Ecto neural progenitor cell (in vitro differentiated cells): ENCODE measurements at places on chromosomes 5 and 9.
A peak's percentile ranks its signal among the peaks of the same experiment; 100 is the strongest.

DNA sequence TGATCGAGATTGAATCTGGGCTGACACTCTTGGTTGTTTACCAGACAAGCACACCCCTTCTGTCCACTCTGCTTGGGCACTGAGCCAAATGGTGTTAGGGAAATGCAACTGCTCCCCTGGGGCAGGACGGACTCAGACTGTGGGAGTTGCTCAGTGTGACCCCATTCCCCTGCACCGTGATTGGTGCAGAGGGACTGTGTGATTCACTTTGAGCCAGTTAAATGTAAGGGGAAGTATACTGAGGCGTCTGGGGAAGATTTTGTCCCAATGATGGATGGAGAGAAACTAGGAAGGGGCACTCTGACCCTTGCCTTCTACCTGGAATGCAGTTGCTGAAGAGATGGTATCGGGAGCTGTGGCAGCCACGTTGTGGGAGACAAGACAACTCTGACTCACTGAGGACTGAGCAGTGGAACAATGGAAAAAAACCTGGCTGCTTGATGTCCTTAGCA, 196.0 kb upstream of the ANKRD55 start:
- DNase-seq = no peak

DNA sequence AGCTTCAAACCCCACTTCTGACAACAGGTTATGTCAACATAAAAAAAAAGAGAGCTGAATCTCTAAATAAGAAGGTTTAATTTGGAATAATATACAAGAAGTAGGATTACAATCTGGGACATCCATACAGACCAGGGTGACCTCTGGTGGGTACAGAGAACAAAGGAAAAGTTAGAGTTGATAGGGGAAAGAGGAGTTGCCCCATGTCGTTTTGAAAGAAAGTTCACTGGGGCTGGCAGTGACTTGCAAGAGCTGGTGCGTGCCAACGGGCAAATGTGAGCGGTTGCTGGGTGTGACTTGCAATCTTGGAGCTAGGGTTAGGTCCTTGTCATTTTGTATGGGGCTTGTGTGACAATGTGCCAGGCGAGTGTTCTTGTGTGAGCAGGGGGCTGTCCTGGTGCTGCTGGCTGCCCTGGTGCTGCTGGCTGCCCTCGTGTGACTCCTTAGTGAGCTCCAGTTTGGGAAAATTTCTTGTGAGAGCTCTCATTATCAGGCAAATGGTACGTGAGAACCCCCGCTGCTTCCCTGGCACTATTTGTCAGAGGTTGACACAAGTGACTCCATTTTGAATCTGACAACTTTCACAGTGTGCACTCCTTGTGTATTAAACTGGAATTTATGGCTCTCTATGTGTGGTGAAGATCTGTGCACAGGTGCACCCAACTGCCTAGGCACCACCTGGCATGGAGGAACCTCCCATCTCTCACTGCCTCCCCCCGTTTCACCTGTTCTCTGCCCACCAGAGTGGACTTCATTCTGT, 69.8 kb downstream of the UBE2QL1 start:
- no peak for DNase-seq

- DNase-seq = no peak
These were observed 378.7 kb downstream of the TMEM232 start for GRCh38 chr5:110347781-110348180.

DNA sequence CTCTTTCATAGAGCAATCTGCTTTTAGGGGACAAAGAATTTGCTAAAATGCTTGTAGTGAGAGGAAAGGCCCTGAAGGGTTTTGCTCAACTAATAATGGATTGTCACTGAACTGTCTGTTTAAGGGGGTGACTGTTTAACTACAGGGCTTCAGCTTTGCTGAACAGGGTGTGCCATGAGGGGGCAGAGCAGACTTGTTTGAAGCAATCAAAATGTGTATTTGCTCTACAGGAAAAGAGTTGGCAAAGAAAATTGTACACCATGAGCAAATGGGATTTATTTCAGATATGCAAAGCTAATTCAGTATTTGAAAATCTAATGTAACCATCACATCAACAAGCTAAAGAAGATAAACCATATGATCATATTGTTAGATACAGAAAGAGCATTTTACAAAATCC, 154.3 kb downstream of the GABRG2 start:
- no peak for DNase-seq

DNA sequence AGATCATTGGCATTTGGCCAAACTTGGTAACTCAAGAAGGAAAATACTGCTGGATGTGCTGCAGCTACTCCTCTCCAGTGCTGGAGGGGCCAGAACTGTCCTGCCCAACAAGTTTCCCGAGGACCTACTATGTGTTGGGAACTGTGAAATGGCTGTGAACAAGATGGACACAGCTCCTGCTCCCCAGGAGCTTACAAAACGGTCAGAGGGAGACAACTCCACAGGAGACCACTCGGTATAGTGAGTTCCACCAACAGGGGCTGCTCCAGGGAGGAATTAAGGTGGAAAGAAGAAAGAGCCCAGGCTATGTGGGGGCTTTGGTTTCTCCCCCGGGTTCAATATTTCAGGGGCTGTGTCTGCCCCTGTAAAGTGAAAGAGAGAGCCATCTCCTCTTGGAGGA, 78.8 kb downstream of the GNA14 start:
- no peak for DNase-seq

DNA sequence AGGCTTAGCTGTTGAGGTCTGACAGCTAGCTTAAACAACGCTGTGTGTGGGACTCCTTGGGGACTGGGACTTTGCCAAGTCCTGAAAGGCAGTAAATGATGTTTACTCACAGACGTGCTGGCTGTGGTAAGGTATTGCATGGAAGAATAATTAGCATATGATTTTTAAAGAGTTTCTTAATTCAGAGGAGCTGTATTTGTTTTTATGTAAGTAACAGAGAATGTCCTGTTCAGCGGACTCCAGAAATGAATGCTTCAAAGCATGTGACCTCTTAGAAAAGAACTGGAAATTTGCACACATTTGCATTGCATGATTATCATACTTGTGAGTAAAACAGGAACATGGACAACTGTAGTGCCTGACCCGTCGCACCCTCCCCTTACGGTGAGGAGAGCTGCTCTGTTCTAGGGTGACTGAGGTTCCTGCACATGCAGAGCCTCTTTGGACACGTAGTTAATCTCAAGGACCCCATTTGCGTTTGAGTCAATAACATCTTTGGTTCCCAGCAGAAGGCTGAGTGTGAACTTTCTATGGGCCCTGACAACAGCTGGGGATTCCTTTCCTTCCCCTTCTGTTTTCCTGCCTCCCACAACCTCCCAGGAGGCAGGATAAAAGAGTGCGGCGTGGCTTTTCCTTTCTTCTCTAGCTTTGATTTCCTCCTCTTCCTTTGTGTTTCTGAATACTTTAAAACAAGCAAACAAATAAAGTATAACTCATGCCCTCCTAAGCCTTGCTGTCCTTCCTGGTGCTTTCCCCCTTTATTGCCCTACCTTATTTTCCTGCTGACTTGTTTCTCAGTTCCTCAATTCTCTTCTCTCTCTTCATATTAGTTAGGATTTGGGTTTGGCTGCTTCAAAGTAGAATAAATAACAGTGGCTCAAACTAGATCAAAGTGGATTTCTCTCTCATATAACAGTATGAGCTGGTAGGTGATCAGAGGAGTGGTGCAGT, 157.2 kb upstream of the CD180 start:
- no peak for DNase-seq

- no peak for DNase-seq
These were observed 94.1 kb downstream of the PLK2 start for GRCh38 chr5:58365791-58366190.

DNA sequence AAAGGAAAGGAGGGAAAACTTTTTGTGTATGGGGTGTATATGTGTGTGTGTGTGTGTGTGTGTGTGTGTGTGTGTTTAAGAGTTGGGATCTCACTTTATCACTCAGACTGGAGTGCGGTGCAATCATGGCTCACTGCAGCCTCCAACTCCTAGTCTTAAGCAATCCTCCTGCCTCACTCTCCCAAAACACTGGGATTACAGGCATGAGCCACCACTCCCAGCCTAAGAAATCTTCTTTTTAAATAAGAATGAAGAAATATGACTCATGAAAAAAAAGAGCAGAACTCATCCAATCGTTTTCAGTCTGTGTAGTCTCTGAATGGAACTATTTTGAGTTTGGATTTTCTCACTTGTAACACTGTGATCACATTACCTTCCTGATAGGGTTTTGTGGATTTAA, 601.5 kb downstream of the ACTL7B start:
- DNase-seq = no peak

DNA sequence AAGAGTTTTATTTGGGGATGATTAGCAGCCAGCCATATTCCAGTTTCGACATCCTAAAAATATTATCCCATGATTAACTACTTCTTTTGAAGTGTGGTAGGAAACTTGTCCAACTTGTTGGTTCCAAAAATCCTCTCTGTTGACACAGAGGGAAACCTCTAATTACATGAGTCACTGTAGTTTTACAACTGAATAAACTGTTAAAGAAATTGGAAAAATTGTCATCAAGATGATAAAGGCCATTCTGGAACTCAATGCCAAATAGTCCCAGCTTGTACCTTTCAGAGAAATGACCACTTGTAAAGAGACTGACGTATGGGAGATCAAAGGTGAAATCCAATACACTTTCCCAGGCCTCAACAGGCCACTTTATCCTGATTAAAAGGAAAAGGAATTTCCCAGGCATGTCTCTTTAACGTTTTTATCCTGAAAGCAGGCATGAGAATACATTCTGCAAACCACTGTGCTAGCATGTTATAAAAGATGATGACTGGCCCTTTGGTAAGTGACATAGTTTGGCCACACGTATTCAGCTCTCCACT, 261.6 kb downstream of the GLIS3 start:
- no peak for DNase-seq

GRCh38 chr5:39106322-39106721, 32.1 kb upstream of the RICTOR start:
- DNase-seq = no peak

DNA sequence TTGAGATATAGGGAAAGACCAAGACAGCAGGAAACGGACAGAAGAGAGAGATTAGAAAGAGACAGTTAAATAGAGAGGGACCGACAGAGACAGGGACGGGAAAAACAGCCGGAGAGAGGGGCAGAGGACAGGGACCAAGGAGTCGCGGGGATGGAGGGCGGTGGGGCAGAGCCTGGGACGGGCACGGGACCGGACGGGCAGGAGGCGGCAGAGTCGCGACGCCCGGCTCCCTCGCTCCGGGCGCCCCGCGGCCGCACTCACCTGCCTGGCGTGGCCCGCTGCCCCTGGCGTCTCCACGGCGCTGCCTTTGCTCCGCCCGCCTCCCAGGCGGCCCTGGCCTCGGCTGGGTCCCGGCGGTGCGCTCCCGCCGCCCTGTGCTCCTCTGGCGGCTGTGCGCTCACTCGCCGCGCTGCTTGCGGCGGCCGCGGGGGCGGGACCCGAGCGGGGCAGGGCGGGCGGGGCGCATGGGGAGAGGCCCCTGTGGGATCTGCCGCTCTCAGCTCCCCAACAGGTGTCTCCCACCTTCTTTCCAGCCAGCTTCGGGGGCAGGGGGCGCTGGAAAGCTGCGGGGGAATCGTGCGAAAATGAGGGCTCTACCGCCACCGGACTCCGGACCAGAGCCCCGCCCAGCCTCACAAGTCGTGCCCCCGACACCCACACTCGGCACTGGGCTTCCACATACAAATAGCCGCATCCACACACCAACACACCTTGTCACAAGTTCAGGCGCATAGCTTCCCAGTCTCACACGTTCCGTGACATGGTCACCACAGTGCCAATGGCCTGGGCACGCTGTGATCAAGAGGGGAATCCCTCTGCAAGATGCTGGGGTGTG, at the start of gene ARID3C:
Gene ARID3C (minus strand): TSS at position 411 of the 835 bp plus-strand sequence. CDS start 1,052 bp downstream, outside the sequence.
- DNase-seq = no peak

GRCh38 chr5:107878661-107879060, 207.9 kb upstream of the EFNA5 start:
- DNase-seq = no peak

DNA sequence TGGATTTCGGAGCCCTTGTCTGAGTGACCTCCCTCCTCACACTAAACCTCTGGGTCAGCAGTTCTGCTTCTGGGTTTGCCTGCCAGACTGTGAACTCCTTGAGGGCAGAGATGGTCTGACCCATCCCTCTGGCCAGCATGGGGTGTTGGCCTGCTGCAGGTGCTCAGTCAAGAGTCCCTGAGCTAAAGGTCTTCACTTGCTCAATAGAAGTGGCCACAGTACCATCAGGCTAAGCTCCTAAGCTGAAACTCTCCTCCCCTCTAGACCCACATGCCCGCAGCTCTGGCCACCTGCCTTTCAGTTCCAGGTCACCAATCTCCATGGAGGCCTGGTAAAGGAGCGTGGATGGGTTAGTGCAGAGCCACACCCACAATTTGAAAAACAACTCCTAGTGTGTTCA, 316.6 kb downstream of the SPOCK1 start:
- no peak for DNase-seq

DNA sequence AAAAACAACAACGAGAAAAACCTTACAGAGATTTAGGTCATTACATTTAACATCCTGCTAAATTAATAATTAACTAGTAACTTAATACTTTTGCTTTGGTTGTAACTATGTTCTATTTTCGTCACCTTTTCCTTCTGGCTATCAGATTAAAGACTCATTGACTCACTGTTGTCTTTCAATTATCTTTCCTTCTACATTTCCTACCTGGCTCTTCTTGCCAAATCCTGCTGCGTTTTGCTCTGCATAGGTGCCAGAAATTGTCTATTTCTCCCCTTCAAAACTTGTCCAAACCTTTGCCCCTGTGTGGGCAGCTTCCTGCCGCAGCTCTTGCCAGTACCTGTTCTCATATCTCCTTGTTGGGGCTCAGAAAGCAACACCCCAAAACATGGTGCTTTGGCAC, 235.5 kb upstream of the ZNF608 start:
- DNase-seq = no peak

GRCh38 chr9:74500584-74500924, 3.4 kb downstream of the RORB start:
- peak; percentile 56 for DNase-seq

- no peak for DNase-seq
These were observed 19.2 kb downstream of the SLC25A25 start for GRCh38 chr9:128087262-128087661.

DNA sequence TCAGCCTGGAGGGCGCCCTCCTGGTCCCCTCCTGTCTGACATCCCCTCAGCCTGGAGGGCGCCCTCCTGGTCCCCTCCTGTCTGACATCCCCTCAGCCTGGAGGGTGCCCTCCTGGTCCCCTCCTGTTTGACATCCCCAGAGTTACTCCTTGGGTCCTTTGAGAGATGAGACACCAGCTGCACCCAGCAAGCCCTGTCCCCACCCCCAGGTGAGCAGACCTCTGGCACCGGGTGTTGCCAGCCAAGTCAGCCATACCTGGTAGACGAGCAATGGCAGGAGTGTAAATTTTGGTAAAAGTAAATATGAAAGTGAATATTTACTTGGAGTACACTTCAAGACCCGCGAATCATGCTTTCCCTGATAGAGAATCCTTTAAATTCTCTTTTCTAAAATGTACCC, 25.4 kb downstream of the EXOC3 start:
- no peak for DNase-seq
